ENCODE measurements at places on chromosomes 13 and 19.

- no peak for DNase-seq
- H3K27me3 ChIP-seq = no peaks in the 10 kb centered on the region
- no peak overlapping the region for H3K27ac ChIP-seq
- H3K36me3 ChIP-seq = peaks cover 7% of the 10 kb centered on the region
- peaks cover 2% of the 10 kb centered on the region for H3K4me1 ChIP-seq
Observed at GRCh38 chr13:52701728-52702465, 37.7 kb downstream of the CNMD start.

DNA sequence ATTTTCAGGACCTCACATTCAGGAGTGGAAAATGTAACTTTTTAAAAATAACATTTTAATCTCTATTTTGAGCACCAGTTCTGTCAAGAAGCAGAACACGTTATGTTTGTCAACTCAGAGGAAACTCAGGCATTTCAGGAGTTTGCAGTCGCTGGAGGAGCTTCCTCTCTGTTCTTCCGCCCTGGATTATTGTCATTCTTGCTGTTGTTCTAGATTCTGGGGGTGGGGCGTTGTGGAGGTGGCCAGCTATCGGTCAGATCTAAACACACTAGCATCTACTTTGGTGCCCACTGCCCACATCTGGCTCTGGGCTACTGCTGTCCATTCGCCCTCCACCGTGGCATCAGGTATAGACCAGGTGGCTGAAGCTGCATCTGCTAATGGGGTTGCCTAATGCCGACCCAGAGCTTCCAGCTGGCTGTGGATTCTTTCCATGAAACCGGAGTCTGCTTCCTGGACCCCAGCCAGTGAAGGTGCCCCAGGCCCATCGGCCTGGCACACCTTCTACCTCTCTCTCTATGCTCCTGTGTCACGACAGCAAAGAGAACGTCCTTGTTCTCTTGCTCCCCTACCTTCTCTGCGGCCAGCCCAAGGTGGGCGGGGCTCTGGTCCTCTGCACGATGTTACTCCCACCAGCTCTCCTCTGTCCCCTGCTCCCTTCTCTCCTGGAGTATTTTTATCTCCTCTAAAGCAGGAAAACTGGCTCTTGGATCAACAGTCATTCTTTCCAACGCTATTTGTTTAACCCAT lies 36.7 kb upstream of the DGKH start:
- no peak overlapping the region for H3K27ac ChIP-seq
- no peak overlapping the region for H3K4me3 ChIP-seq
- no peak for DNase-seq

- H3K27ac ChIP-seq = peak overlapping the region; percentile 97
- peak; percentile 89 for DNase-seq
- H3K36me3 ChIP-seq = peaks cover 34% of the 10 kb centered on the region
- peaks cover 30% of the 10 kb centered on the region for H3K4me1 ChIP-seq
- H3K4me3 ChIP-seq = peak overlapping the region; percentile 85
Observed at GRCh38 chr19:18119717-18120105, 22.1 kb downstream of the MAST3 start.

DNA sequence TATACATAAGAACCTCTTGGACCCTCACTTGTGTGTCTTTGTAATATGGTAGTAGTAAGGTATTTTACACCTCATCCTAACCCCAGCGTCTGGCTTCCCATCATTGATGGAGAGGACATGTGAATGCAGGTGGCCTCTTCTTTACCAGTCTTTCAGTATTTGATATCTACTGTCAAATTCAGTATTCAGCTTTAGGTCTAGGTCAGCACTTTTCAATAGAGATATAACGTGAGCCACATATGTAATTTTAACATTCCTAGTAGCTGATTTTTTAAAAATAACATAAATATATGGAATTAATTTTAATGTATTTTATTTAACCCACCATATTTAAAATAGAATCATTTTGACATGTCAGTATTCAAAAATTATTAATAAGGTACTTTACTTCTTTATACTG lies 2.9 kb downstream of the RAP2A start:
- no peak overlapping the region for H3K27ac ChIP-seq
- H3K27me3 ChIP-seq = no peaks in the 10 kb centered on the region
- peaks cover 3% of the 10 kb centered on the region for H3K36me3 ChIP-seq
- DNase-seq = no peak

DNA sequence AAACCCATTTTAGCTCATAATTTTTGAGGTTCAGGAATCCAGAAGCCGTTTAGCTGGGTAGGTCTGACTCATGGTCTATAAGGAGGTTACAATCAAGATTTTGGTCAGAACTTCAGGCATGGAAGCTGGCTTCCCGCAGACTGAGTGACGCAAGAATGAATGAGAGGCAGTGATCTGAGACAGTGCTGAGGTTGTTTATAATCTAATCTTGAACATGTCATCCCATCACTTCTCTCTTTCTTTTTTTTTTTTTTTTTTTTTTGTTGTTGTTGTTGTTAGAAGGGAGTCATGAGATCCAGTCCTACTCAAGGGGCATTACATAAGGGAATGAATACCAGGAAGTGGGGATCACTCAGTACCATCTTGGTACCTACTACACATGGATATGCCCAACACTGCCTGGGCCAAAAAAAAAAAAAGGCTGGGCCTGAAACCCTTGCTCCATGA lies 217.4 kb downstream of the DLEU7 start:
- no peak overlapping the region for H3K27ac ChIP-seq
- DNase-seq = no peak
- H3K4me1 ChIP-seq = no peaks in the 10 kb centered on the region
- no peak overlapping the region for H3K4me3 ChIP-seq
- H3K36me3 ChIP-seq = no peaks in the 10 kb centered on the region
- H3K27me3 ChIP-seq = peaks cover 17% of the 10 kb centered on the region

- peak; percentile 75 for DNase-seq
- H3K4me3 ChIP-seq = peak overlapping the region; percentile 89
- peak overlapping the region; percentile 98 for H3K27ac ChIP-seq
- H3K36me3 ChIP-seq = peaks cover 46% of the 10 kb centered on the region
- H3K4me1 ChIP-seq = peaks cover 21% of the 10 kb centered on the region
Observed at GRCh38 chr19:17183858-17184321, 31.3 kb upstream of the USE1 start.

DNA sequence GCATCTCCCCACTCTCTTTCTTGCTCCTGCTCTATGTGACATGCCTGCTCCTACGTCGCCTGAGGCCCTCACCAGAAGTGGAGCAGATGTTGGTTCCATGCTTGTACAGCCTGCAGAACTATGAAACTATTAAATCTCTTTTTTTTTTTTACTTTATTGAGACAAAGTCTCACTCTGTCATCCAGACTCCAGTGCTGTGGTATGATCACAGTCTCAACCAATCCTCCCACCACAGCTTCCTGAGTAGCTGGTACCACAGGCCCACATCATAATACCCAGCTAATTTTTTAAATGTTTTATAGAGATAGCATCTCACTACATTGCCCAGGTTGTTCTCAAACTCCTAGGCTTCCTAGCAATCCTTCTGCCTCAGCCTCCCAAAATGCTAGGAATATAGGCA lies 1067.7 kb downstream of the PCDH9 start:
- H3K36me3 ChIP-seq = no peaks in the 10 kb centered on the region
- no peak for DNase-seq
- H3K4me1 ChIP-seq = no peaks in the 10 kb centered on the region
- H3K4me3 ChIP-seq = no peak overlapping the region
- no peaks in the 10 kb centered on the region for H3K27me3 ChIP-seq

DNA sequence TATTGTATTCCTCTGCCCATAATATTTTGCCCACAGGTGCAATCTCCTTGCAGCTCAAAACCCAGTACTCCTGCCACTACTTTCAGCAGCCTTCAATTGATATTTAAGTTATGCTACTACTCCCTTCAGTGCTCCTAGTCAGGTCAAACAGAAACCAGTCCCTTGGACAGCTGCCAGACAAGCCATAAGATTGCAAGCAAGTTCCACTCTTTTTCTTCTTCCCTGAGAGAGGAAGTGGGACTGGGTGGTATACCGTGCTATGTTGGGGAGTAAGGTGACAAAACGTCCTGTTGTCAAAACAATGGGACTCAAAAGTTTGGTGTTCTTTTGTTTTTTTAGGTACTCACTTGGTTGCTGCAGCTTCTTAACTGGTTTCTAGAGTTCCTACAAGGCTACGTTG lies 63.1 kb upstream of the FRY start:
- no peaks in the 10 kb centered on the region for H3K4me1 ChIP-seq
- H3K36me3 ChIP-seq = no peaks in the 10 kb centered on the region
- no peak overlapping the region for H3K27ac ChIP-seq

DNA sequence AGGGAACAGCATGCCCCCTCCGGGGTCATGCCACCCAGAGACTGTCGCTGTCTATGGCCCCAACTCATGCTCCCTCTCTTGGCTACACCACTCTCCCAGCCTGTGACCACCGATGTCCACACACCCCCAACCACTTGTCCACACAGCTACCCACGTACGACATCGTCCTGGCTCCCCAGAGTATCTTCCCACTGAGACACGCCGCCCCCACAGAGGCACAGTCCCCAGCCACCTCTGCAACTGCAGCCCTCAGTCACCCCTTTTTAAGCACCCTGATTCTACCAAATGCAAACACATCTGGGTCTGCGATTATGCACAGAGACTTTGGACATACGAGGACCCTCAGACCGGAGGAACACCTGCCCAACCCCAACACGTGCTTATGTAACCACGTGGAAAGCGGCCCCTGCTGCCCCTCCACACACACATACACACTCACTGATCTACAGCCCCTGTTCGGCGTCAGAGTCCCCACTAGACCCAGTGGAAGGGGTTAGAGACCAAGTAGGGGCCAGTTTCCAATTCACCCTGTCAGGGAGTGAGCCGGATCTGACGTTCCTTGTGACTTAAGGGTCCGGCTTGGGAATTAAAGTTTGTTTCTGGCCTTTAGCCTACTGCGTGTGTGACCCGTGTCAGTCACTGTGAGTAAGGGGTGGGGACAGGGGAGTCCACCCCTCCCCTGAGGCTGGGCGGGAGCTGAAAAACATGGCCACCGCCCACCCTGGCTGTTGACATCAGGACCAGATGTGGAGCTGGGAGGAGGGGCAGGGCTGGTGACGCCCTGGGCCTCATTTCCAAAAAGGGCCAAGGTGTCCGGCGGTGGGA lies 11.9 kb upstream of the AXL start:
- peak overlapping the region; percentile 35 for H3K27ac ChIP-seq
- H3K27me3 ChIP-seq = no peaks in the 10 kb centered on the region
- no peak for DNase-seq
- no peaks in the 10 kb centered on the region for H3K36me3 ChIP-seq
- no peak overlapping the region for H3K4me3 ChIP-seq
- H3K4me1 ChIP-seq = peaks cover 14% of the 10 kb centered on the region

- H3K27me3 ChIP-seq = peaks cover 5% of the 10 kb centered on the region
- no peak overlapping the region for H3K27ac ChIP-seq
- H3K4me3 ChIP-seq = no peak overlapping the region
- no peaks in the 10 kb centered on the region for H3K4me1 ChIP-seq
- H3K36me3 ChIP-seq = no peaks in the 10 kb centered on the region
Observed at GRCh38 chr13:35485424-35485823, 8.9 kb upstream of the MAB21L1 start.

- H3K36me3 ChIP-seq = peaks cover 27% of the 10 kb centered on the region
- H3K27me3 ChIP-seq = no peaks in the 10 kb centered on the region
- H3K4me1 ChIP-seq = no peaks in the 10 kb centered on the region
- no peak overlapping the region for H3K27ac ChIP-seq
Observed at GRCh38 chr19:33089010-33089409, 8.0 kb downstream of the GPATCH1 start.

DNA sequence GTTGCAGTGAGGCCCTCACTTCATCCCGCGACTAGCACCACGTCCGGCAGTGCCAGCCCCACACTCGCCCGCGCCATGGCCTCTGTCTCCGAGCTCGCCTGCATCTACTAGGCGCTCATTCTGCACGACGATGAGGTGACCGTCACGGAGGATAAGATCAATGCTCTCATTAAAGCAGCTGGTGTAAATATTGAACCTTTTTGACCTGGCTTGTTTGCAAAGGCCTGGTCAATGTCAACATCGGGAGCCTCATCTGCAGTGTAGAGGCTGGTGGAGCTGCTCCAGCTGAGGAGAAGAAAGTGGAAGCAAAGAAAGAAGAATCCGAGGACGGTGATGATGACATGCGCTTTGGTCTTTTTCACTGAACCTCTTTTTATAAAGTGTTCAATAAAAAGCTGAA lies 48.6 kb downstream of the NLRP12 start:
- no peak overlapping the region for H3K27ac ChIP-seq
- no peaks in the 10 kb centered on the region for H3K4me1 ChIP-seq
- H3K4me3 ChIP-seq = no peak overlapping the region
- no peaks in the 10 kb centered on the region for H3K36me3 ChIP-seq
- no peaks in the 10 kb centered on the region for H3K27me3 ChIP-seq
